Germinal center (tissue), 1 donor: ENCODE measurements at places on chromosomes 4 and X.

DNA sequence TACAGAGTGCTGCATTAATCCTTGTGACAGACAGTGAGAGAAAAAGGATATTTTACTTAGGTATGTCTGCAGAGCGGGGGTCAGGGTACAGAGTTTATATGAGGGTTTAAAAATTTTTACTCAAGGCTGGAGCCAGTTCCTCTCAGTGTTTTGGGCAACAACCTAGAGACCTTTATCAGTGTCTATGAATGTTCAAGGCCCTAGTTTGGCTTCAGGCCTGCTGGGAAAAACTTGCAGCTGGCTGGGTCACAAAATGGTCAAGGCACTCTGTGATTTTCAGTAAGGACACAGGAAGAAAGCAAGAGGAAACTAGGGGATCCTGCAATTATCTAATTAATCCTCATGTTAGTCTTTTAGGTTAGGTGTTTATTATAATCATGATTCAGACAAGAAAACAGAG is 10.8 kb upstream of the C4orf54 start:
- DNase-seq, result no peak

DNA sequence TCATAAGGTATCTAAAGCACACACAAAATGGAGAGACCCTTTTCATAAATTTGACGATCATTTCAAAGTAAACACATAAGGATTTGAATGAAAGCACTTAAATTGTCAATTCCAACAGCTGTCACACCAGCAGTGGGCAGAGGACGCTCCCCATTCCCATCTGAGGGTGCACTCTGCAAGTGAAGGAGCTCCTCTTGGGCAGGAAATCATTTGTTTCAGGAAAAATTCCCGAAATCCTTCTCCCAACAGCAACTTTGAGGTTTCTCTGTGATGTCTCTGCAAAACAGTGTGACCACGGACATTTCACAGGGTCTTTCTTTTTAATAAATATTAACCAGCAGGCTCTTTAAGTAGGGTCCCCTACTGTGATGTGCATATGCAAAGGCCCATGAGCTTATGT is 111.0 kb downstream of the EPHA5 start:
- DNase-seq, result no peak

GRCh38 chrX:440636-441035 is 53.9 kb upstream of the PPP2R3B start:
- no peak for DNase-seq

- DNase-seq, result no peak
These were observed 17.9 kb downstream of the GRXCR1 start for GRCh38 chr4:42910459-42910858.

DNA sequence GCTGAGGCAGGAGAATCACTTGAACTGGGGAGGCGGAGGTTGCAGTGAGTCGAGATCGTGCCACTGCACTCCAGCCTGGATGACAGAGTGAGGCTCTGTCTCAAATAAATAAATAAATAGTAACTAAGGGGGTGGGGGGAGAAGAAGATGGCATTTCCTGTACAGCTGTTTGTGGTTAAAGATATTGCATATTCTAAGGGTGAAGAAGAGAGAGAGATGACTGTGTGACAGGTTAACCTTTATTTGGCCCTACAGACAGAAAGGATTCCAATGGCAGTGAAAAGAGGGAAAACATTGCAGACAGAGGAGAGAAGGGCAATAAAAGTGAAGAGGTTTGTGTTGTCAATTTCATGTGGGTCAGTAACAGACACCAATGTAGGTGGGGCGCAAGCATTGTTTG is 9.4 kb downstream of the TASL start:
- no peak for DNase-seq

DNA sequence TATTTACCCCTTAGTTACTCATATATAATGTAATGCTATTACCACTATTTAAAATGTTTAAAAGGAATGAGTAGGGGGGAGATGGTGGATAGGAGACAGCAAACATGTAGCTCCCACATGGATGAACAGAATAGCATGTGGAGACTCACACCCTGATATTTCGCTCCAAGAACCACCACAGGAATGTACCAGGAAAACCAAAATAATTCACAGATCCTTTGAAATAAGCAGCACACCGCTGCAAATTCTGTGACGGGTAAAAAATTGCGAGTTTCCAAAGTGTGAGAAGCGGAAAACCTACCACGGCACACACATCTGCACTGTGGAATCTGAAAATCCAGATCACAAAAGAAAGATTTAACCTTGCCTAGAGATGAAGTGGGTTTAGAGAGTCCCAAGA is 428.2 kb downstream of the TLL1 start:
- no peak for DNase-seq
